ENCODE measurements at places on chromosomes 1 and 21.
A peak's percentile ranks its signal among the peaks of the same experiment; 100 is the strongest.

DNA sequence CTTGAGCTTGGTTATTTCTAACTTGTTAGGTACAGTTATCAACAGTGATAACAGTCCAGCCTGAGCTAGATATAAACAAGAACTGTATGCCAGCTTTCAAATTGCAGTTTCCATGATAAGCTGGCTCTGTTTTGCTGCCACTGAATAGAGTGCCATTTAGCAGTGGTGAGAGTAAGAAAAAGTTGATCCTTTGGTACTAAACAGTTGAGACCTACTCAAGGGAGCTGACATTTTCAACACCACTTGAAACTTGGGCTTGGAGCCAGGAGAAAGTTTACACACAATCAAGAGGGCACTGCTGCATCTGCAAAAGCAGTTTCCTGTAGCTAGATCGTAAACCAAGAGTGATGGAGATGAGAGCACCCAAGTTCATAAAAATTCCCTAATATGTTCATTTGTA lies 131.3 kb downstream of the RGS7 start:
- DNase-seq, result no peak

- no peak for DNase-seq
Observed at GRCh38 chr1:218164111-218164929, 120.8 kb upstream of the RRP15 start.

- peak; percentile 92 for DNase-seq
Observed at GRCh38 chr1:36133484-36133883, 8.5 kb upstream of the COL8A2 start.

DNA sequence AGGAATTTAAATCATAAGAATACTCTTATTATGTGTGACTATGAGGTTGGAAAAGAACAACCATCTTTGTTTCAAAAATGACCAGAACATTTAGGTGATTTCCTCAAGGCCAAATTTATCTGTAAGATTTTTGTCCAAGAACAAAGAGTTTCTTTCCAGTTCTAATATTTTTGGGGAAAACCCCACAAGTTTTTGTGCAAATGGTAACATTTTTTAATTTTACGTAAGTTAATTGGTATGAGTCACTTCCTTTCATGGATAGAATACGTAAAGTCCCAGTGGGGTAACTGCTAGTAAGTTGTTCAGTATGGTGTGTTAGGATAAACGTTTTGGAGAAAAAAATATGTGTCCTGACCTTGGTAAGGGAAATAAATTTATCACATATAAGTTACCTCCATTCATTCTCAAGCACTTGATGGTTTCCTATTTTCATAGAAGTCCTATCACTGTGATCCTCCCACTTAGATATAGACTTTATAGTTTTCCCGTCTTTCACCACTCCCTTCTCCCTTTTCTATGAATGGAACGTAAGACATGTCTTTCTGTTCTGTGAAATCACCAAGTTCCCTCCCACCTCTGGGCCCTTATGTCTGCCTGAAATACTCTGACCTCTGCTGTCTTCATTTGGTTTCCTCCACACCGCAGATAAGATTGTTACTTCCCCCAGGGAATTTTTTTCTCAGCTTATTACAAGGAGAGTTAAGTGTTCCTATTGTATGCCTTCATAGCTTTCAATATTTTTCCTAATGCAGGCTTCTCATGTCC lies 34.9 kb upstream of the TSNAX start:
- no peak for DNase-seq

GRCh38 chr21:18488252-18488651 lies 84.7 kb upstream of the TMPRSS15 start:
- DNase-seq, result no peak

GRCh38 chr1:12438349-12438924 lies 179.6 kb downstream of the DHRS3 start:
- DNase-seq, result no peak

- DNase-seq, result no peak
Observed at GRCh38 chr1:190507357-190507756, 29.7 kb upstream of the BRINP3 start.

DNA sequence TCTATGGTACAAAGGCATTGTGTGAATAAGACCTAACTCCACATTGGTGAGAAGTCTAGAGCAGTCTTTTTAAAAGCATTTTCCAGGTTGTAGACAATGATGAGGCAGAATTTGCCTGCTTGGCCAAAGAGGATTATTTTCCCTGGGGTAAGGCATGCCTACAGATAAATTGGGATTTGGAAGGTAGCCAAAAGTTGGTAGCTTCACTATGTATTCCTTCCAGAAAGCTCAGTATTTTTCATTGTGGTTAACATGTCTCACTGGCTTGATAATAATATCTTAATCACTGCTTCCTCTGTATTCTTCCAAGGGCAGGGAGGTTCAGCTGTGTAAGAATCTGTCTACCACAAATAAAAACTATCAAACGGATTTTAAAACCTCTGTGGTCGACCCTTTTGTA lies 590.8 kb upstream of the PRMT6 start:
- DNase-seq, result no peak

DNA sequence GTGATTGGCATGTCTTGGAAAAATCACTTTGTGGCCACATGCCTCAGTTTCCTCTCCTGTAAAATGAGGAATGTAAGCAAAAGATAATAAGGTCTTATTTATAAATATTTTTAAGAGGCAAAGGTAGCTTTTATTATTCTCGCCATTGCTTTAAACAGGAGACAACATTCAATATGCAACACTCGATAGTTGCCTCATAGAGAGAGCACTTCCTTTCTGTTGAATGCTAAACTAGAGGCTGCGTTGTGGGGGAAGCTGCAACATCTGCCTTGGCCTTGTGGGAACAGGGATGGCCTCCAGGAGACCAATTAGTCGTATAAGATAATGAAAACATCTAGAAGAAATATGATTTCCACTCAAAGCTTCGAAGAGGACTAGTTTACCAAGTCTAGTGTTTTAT lies 3.5 kb downstream of the OSCP1 start:
- DNase-seq, result no peak

DNA sequence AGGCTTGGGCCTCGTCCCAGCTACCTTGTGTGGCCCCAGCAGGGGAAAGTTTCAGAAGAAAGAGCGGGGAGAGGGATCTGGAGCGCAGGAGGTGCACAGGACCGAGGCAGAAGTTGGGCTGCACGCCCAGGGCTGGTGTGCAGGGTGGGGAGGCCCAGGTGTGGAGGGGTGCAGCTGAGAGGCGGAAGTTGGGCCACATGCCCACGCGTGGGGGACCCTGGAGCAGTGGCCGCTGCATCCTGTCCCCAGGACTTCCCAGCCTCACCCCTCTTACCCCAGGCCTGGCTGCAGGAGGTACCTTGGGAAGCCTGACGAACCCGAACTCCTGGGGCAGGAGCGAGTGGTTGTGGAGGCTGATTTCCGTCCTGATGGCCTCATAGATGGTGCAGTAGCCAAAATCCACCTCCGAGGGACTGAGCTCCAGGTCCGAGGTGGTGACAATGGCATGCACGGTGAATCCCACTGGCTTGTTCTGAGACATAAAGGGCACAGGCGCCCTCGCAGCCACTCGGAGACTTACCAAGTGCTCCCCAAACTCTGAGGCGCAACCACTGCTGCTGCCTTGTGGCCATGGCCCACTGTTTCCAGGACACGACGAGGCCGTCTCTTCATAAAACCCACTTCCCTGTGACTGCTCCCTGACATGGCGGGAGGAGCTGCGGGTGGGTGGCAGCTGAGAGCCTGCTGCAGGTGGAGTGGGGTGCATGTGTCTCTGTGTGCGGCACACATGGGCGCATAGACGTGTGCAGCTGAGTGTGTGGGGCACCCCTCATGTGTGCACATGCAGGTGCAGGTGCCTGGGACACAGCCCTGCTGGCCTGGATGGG lies 20.4 kb upstream of the TMEM52 start:
- DNase-seq, result no peak

GRCh38 chr1:204151552-204152309 lies at the start of gene ETNK2:
ETNK2 (minus strand) TSS chr1:204152044; CDS start chr1:204151852, 192 bp downstream.
- peak; percentile 66 for DNase-seq

GRCh38 chr1:36486439-36487335 lies 4.0 kb upstream of the CSF3R start:
- DNase-seq, result no peak

DNA sequence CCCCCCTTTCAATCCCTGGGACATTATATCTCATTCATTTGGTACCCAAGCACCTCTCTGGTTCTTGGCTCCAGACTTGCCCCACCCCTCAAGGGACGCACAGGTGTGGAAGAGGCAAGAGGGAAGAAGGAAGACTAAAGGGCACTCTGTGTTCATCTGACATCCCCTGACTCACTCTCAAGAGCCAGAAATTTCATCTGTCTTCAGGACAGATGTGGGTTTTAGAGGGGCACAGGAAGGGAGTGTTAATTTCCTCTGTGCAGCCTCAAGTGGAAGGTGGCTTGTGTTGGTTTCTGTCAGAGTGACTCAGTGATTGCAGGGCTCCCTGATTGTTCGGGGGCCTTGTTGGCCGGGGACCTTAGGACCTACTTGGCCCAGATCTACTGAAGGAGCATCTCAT lies 2.4 kb downstream of the C2CD4D start:
- DNase-seq, result no peak

DNA sequence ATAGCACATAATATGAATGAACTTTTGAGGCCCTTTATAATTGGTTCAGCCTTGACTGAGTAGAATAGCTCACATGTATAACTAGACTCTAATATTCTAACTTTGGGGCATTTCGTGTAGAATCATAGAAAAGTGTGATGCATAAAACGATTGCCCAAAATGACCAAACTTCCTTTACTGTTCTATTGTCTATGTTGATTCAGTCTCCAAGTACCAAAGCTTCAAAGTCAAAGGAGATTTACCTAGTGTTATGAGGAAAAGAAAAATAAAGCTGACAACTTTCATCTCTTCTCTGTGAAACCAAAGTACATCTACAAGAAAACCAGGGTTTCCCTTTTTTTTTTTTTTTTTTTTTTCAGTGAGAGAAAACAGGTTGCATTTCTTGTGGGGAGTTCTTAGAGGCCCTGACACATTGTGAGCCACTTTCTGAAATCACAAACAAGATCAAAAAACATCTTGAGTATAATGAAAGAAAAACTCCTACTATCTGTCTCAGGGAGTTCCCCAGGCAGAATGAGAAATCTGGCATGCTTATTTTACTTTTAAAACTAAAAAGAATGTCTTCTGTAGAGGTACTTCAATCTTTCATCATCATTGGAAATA lies 183.4 kb downstream of the TNFSF18 start:
- no peak for DNase-seq

DNA sequence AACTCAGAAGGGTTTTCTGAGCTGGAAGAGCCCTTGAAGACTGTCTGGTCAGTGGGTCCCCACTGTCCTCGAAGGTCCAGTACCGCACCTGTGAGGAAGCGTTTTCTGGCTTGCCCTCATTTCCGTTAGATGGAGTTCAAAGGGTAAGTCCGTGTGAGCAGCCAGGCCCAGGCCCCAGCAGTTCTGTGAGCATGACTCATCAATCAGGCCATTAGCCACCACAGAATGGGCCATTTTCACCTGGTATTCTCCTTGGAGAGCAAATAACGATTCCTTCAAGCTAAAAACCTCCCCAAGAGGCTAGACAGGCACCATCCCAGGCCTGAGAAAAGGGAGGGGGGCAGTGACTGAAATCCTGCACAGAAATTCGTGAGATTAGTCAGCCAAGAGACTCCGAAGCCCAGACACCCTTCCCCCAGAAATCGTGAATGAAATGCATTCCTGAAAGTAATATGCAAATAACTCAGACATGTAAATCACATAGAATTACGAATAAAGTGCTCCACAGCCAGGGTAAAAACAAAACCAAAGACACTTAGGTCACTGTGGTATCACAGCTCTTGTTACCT lies 66.0 kb downstream of the BCAR3 start:
- DNase-seq, result peak; percentile 54

DNA sequence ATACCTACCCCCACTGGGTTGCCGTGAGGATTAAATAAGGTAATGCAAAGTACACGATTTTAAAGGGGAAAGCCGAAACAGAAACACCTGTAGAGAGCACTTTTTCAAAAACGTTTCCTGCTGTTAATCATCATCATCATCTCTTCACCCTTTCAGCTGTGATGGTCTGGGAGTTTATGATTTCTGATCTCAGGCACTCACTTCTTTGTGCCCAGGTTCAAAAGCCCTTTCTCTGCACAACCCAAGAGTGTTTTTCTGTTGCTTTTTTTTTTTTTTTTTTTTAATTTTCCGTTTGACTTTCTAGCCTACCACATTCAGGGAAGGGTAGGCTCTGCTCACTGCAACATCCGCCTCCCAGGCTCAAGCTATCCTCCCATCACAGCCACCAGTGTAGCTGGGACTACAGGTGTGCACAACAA lies 936 bp upstream of the UBXN11 start:
- no peak for DNase-seq

GRCh38 chr1:19804831-19805251 lies 5.1 kb upstream of the TMCO4 start:
- DNase-seq, result peak; percentile 8

- DNase-seq, result peak; percentile 62
Observed at GRCh38 chr1:231315887-231316286, 21.8 kb downstream of the EXOC8 start.

- no peak for DNase-seq
Observed at GRCh38 chr1:16153096-16153998, 2.5 kb downstream of the EPHA2 start.

DNA sequence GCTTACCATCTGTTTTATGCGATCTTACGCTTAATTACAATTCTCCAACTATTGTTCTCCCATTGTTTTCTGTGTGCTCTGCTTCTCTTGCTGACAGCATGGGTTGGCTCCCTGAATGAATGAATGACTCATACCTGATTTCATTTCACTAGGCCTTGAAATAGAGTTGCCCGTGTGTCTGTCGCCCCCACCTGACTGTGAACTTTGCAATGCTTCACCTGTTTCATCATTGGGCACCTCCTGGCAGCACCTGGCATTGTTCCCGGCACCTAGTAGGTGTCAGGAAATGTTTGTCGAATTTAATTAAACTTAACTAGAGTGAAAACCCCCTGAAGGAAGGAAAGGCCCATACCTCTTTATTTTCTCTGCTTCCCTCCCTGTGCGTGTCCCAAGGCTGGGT lies 120.5 kb upstream of the KLHDC7A start:
- peak; percentile 18 for DNase-seq

DNA sequence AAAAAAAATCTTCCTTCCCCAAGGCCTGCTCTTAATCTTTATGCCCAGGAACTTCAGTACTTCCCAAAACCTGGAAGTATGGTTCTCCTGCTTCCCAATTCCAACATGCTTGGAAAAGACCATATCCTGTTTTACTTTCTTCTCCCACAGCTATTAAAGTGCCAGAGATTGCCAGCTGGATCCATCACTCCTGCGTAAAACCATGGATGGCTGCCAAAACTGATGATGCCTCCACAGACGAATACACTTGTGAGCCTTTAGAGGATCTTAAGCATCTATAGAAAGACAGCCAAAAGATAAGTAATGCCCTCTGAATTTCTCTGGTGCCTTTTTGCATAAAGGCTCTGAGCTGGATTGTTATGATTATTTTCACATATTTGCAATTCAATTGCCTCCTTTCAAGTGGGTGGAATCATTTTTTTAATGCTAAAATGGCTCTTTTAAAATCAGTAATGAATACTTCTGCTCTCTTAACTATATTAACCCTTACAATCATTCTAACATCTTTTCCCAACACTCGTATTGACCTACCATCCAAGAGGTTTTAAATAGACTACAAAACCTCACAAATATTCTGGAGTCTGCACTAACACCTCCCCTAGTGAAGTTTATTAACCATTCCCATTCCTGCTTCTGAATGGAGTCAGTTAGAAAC lies 1807.8 kb downstream of the BRINP3 start:
- DNase-seq, result no peak

GRCh38 chr1:101474039-101474665 lies 237.3 kb downstream of the S1PR1 start:
- peak; percentile 31 for DNase-seq
